ENCODE measurements at places on chromosomes 7 and 10.

- DNase-seq: no peak
These were observed 596.6 kb downstream of the SDK1 start for GRCh38 chr7:3897430-3898372.

GRCh38 chr7:108486291-108486966 lies 30.2 kb upstream of the NRCAM start:
- DNase-seq: no peak

GRCh38 chr7:99386584-99387238 lies 12.2 kb downstream of the ARPC1B start:
- DNase-seq: no peak

DNA sequence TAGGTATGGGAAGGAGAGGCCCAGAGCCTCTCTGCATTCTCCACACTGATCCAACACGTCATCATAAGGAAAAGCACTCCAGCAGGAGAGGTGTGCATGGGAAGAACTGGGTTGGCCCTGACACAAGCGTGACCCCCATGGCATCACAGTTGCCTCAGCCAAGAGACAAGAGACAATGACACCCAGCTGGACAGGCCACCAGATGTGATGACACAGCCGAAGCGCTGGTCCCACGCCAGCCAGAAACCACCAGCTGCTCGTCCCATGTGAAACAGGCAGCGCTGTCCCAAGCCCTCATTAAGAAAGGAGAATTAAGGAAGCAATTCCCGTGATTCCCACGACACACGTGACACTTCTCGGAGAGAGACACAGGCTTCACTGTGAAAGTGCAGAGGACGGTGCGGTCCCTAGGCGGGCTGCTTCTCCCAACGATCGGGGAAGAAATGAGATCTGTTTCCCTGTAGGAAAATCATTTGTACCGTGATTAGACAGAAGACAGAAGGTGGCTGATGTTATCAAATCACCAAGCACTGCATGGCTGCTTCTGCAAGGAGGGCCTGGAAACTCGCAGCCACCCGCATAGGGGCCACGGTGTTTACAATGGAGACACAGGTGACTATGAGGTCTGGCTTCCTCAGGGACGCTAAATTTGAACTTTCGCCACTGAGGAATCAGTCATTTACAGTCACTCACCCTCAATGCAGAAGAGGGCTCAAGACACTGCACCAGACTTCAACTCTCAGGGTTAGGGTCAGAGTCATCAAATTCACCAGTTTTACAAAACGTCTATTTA lies 74.5 kb downstream of the DIP2C start:
- no peak for DNase-seq

DNA sequence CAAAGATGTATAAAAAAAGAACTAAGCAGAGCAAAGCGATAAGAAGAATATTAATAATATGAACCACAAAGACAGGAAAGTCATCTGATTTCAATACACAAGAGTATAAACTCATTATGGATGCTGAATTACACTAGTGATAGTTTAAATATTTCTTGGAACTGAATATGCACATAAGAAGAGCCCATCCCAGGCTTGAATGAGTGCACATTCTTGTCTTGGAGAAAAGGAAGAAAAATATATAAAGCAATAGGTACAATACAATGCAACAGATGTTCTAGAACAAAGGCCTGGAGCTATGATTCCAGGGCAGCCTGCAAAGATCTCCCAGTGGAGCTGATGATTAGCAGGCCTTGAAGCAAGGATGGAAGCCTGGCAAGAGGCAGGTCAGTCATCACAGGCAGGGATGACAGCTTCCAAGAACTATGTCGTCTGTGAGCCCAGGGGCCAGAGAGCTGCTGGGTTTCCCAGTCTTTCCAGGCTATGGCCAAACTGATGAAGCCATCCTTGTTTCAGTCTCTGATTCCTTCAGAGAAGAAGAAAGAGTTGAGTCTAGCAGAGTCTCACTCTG lies 277.6 kb downstream of the KCNMA1 start:
- DNase-seq: no peak

DNA sequence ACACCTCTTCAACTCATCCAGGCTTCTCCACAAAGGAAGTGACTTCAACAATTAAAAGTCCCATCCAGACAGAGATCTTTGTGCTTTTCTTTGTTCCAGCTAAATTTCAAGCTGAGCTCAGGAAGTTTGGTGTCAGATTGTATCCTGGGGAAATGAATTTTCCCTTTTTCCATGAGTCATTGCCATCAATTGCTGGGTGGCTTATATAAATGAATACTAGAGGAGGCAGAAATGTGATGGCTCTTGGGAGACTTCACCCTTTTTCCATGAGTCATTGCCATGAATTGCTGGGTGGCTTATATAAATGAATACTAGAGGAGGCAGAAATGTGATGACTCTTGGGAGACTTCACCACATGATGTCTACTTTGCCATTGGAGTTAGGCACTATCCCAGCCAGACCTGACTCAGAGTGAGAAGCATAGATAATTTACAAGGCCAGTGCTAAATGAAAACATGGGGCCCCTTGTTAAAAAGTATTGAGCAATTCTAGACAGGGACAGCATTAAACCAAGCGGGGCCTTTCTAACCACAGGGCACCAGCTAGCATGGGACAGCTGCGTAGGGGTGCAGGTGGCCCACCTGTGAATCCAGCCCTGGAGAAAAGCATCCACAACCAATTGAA lies 339.2 kb upstream of the PODXL start:
- DNase-seq: no peak

- DNase-seq: no peak
These were observed 62.7 kb upstream of the FZD1 start for GRCh38 chr7:91201442-91202113.

- DNase-seq: no peak
These were observed 61.3 kb downstream of the KIAA1549 start for GRCh38 chr7:138919911-138920310.

- DNase-seq: no peak
These were observed 263.9 kb upstream of the FZD1 start for GRCh38 chr7:90999989-91000979.

GRCh38 chr10:61125560-61126170 lies 181.7 kb upstream of the RHOBTB1 start:
- no peak for DNase-seq
